Ascending aorta (tissue), 2 donors: ENCODE measurements at places on chromosomes 5 and 9.
A peak's percentile ranks its signal among the peaks of the same experiment; 100 is the strongest.

GRCh38 chr9:75891277-75891741, 836 bp downstream of the PCSK5 start:
- DNase-seq, result no peak

DNA sequence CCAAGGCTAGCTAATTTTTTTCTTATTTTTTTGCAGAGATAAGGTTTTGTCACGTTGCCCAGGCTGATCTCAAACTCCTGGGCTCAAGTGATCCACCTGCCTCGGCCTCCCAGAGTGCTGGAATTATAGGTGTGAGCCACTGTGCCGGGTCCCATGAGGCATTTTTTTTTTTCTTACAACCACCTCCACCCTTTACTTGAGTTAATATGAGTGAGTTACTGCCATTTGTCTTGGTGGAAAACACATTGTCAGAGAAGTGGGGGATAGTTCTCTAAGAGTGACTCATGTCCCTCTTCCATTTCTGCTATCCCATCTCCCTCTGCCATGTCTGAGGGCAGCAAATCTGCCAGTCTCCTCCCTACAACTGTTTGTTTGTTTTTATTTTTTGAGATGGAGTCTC, 163.4 kb upstream of the CLINT1 start:
- DNase-seq, result no peak

- DNase-seq, result peak; percentile 50
Observed at GRCh38 chr5:174177976-174178605, 132.6 kb downstream of the NSG2 start.

DNA sequence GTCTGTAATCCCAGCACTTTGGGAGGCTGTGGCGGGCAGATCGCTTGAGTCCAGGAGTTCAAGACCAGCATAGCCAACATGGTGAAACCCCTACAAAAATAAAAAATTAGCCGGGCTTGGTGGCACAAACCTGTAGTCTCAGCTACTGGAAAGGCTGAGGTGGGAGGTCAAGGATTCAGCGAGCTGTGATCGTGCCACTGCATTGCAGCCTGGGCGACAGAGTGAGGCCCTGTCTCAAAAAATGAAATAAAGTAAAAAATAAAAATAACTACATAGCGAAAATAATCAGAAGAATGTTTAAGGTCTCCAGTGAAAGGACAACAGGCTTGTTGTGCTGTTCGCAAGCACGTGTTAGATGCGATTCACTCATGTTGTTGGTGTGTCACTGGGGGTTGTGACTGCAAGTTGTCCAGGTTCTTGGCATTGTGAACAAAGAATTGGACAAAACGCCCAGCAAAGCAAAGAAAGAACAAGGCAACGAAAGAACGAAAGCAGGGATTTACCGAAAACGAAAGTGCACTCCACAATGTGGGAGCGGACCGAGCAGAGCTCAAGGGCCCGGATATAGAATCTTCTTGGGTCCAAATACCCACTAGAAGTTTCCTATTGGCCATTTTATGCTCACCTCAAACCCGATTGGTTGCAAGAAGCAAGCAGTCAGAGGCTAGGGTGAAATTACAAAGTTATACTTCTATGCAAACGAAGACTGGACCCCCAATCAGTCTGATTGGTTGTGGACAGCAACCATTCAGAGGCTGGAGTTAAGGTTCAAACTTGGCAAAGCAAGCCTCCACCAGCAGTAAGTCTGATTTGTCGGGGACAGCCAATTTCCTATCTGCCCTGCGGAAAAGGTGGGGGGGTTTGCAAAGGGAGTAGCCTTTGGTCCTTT, 844 bp upstream of the MCCC2 start:
- no peak for DNase-seq

DNA sequence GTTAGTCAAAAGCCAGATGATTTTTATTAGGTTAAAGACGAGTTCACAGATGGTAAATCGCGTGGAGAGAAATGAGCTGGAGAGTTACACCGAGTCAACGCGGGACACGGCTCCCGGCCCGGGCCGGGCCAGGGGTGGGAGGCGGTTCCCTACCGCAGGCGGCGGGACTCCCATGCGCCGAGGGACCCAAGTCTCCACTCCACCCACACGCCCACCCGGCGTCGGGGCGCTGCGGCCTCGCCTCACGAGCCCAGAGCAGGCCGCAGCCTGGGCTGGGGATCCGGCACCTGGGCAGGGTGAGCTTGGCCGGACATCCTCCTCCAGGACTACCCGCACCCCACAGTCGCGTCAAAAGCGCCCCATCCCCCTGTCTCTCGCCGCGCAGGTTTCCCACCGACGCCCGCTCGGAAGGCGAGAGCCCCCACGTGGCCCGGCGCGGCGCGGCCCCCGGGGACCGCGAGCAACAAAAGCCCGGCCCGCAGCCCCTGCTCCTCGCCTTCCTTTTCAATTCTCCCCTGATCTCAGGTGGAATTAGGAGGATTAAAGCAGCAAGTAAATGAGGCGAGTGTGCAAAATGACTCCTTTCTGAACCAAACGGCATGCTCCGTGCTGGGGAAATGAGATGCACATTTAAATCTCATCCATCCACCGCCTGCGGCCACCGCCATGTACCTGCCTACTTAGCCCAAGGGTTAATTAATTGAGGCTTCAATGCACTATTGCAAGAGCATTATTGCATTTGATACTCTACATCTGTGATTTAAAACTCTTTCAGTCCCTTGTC, 196.5 kb upstream of the TBCA start:
- no peak for DNase-seq

DNA sequence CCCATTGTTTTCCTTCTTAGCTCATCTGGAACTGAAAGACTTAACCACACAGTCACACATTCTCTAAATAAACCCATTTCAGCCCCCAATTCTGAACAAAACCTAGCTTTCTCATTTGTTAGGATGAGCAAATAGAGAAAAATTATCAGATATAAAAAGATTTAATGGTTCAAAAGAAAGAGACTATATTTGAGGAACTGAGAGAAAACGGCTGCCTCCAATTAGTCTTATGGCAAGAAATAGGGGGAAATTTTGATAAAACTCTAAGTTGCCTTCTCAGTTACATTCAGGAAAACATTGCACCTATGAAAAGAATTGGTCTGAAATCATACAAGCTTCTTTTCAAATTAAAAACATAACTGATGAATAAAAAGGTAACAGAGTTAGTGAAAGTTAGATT, 63.7 kb upstream of the ALDH1B1 start:
- DNase-seq, result no peak

- DNase-seq, result no peak
Observed at GRCh38 chr9:137013571-137013940, 14.5 kb downstream of the ABCA2 start.

DNA sequence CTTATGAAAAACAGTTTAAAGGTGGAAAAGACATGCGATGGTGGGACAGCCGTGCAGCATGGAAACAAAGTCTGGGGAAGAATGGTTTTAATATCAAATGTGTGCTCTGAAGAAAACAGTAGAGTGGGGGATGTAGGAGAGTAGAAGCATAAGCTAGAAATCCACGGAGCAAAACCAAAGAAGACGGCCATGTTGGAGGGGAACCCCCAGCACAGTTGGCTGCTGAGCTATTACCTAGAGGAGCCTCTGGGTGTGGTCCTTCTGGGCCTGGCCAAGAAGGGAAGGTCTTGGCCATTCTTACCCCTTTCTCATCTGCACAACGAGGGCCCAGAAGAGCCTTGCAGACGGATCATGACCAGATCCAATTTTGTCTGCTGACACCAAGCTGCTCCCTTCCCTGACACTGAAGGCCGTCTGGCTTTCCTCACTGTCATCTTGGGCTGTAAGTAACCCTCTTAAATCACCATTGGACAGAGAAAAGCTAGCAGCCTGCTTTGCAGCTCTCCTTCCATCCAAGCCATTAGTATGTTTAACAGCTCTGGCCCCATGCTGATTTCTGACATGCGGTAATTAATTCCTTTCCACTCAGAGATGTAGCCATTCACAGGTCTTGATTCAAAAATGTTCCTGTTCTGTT, 189.5 kb downstream of the SEC61B start:
- no peak for DNase-seq

GRCh38 chr5:177444106-177445051, 2.2 kb upstream of the PRR7 start:
- no peak for DNase-seq
